Activated CD4-positive, CD25-positive, alpha-beta regulatory T cell treated with anti-CD3 and anti-CD28 coated beads, Interleukin-2, amount 50 U/mL, for 24 hours (primary cell): ENCODE measurements at places on chromosomes 3 and 15.

DNA sequence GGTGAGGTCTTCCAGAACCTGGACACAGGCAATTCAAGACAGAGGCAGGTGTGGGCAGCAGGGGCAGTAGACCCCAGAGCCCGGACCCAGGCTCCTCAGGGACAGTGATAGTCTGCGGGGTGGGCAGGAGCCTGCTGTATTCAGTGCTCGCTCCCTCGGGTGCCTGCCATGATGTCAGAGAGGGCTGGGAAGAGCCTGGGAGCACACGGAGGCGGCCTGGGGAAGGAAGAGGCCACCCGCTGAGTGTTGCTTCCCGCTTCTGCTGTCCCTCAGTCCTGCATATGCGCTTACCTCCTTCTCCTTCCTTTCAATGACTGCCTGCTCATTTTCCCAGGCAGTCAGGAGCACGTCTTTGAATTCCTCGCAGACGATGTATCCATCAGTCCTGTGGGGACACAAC lies 22.8 kb downstream of the TMEM43 start:
- no peak for ATAC-seq

DNA sequence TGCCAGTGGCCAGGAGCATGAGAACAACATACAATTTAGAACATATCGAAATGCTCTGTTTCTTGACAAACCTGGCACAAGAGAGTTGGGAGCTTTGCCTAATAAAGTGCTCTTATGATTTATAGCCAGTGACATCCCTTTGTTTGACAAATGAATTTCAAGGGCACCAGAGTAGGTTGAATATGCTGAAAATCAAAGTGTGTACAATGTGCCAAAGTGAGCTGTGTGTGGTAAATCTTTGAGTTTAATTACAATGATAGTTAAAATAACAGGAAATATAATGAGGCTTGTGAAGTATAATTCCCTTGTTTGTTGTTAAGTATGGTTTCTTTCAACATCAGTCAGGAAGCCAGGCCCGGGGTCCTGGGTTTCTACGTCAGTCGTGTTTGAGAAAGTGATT lies 211.9 kb downstream of the EBLN2 start:
- no peak for ATAC-seq

DNA sequence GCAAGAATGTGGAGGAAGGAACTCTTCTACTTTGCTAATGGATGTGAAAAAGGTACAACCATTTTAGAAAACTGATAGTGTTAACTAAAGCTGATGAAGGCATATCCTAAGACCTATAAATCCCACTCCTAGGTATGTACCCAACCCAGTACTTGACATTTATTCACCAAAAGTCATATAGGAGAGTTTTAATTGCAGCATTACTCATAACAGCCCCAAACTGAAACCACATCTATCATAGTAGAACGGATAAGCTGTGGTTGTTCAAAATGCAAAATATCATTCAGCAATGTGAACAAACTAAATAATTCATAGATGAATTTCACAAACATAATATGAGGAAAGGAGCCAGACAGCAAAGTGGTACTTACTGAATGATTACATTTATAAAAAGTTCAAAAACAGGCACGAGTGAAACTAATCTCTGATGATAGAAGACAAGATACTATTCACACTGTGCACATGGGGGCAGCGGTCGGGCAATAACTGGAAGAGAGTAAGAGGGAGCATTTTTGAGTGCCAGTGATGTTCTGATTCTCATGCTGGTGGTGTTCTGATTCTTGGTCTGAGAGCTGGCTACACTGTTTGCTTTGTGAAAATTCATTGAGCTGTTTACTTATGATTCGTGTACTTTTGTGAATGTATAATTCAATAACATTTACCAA lies 34.3 kb downstream of the GOLIM4 start:
- ATAC-seq, result peak; percentile 49

GRCh38 chr15:34588046-34588674 lies 4.7 kb upstream of the GOLGA8B start:
- ATAC-seq, result peak; percentile 33

DNA sequence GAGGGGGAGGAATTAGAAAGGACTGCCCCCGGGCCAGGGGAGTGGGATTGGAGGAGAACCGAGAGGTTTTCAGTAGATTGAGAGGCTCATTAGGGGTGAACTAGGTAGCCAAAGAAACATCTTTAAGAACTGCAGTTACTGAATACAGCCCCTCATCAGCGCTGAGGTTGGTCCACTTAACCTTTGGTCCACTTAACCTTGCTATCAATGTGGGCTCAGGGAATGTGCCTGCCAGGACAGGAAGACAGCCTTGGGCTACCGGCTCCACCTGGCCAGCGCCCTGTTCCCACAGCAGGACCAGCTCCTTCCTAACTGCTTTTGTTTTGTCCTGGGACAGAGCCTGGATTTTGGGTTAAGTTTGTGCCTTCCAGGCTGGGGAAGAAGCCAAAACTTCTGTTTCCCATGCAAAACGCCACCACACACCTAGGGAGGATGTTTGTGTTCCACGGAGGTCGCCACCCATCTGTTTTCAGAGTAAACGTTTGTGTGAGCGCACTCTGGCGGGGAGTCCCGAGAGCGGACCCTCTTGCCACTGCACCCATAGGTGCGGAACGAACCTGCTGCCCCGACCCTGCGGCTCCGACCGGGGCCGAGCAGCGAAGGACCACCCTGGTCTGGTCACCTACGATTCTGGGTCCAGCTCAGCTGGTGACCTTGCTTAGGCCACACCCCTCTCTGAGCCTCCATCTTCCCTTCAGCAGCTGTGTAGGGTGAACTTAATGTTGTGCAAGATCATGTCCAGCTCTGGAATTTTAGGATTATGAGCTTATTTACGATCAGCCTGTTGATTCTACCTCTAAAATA lies 107.4 kb downstream of the VGLL4 start:
- no peak for ATAC-seq

DNA sequence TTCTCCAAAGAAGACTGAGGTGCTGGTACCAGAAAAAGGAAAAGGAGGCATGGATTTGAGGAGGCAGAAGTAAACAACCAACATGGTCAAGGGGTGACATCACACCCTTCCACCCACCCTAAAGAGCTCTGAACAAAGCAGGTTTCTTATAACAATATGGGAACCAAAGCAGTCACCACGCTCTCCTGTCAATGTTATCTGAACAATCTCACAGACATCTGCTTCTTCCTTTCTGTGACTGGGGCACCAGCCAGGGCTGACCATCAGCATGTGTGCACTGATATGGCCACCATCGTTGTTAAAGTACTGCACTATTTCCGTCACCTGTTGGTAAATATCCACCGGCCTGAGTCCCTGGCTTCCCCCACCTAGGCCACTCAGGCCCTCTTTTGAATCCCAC lies 252.9 kb downstream of the SHQ1 start:
- no peak for ATAC-seq

DNA sequence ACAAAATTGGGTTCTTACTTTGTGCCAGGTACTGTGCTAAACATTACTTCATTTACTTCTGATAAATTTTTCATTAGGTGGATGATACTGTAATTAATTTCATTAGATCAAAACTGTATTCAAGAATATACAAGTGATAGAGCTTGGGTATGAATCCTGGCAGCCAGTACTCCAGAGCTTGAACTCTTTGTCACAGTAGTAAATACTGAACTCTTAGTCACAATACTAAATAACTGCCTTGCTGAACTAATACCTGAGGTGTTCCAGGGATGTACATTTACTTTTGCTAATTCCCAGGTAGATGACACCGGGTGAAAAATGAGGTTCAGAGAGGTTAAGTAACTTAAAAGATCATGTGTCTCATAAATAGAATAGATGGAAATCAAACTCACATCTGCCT lies 20.3 kb downstream of the FXR1 start:
- no peak for ATAC-seq

DNA sequence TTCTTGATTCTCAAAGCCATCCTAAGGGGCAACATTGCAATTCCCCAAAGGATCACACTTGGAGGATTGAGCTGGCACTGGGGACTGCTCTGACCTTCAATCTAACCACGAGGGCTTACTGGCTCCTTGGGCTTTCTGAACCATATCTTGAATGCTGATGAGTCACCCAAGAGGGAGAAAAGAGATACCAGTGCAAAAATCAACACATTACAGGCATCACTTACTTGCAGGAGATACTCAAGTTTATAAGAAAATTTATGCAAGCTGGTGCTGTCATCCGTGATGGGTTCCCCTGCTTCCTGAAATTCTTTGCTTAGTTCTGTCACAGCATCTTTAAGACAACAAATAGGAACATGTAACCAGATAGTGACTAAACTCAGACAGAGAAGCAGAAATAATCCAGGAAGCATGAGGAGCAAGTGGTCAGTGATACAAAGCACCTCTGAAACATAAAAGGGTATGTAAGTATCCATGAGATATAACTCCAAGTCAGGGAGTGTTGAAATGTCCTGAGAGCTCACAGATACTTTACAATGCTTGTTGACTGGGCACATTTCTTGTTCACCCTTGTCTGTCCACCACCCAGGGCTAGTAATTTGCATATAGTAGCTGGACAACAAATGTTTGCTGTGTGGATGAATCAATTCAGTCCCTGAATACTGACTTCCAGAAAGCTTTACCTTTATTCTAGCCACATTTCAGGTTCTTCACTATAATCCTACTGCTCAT lies 14.1 kb downstream of the FYCO1 start:
- ATAC-seq, result peak; percentile 36

DNA sequence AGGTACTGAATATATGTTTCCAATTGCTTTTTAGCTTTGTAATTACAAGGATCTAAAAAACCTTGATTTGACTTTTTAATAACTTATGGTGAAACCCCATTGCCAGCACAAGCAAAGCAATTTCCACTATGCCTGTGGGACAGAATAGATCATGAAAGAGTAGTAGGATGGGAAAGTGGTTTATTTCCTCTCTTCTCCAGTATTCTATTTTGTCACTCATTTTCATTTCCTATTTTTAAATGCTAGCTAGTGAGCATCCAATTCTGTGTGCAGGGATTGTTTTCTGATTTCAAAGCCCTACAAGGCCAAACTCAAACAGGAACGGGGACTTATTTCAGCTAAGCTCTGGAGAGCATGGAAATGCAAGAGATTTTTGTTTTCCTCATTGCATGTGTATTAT lies 132.0 kb upstream of the TGFBR2 start:
- ATAC-seq, result no peak

DNA sequence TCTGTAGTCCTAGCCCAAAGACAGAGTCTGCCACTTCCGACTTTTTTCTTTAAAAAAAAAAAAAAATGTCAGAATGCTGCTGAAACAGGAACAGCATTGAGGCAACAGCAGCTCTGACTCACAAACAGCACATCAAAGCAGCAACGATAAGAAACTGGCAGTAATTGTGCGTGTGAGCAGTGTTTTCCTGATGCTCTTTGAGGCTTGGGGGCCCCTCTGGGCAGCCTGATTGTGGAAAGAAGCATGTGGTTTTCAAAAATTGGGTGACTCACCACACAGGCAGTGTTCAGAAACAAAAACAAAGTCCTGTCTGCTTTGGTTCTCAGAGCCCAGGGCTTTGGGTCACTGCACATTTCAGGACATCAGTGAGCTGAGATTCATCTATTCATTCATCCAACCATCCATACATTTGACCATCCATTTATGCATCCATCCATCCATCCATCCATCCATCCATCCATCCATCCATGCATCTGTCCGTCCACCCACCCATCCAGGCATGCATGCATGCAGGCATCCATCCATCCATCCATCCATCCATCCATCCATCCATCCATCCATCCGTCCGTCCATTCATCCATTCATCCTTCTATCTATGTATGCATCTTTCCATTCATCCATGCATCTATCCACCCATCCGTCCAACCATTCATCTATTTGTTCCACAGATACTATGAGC lies 308.4 kb downstream of the RPLP1 start:
- ATAC-seq, result peak; percentile 68

GRCh38 chr3:102290241-102290640 lies 144.6 kb upstream of the ZPLD1 start:
- no peak for ATAC-seq
